Lung (tissue), 17 donors: ENCODE measurements at places on chromosomes 12 and 14. TPM values are rescaled to one million over a fixed set of nuclear protein-coding genes. Genes with fewer than 3 reads are reported as not detected.

The LRRK2 gene
- polyA plus RNA-seq, result 124 TPM

The MGAT4C gene
- polyA plus RNA-seq, result 0.04 TPM

The CFAP73 gene
- polyA plus RNA-seq, result 14.6 TPM

The KRT5 gene
- 48.5 TPM for polyA plus RNA-seq

GRCh38 chr14:69357544-69358200 is 40.4 kb downstream of the ERH start:
- no peak for DNase-seq
- H3K27me3 ChIP-seq, result no peaks in the 10 kb centered on the region
- no peak overlapping the region for H3K4me3 ChIP-seq

- no peak for DNase-seq
- H3K4me3 ChIP-seq, result no peak overlapping the region
- H3K36me3 ChIP-seq, result no peaks in the 10 kb centered on the region
- H3K27me3 ChIP-seq, result no peaks in the 10 kb centered on the region
Observed at GRCh38 chr12:91704446-91704845, 441.2 kb downstream of the BTG1 start.

The CLEC4D gene
- 39.2 TPM for polyA plus RNA-seq

The SLC10A1 gene
- not detected for polyA plus RNA-seq

GRCh38 chr12:115343601-115344000 is 659.6 kb upstream of the TBX3 start:
- no peaks in the 10 kb centered on the region for H3K27me3 ChIP-seq
- H3K4me1 ChIP-seq, result no peaks in the 10 kb centered on the region

GRCh38 chr14:55950135-55950534 is 168.1 kb upstream of the PELI2 start:
- no peaks in the 10 kb centered on the region for H3K36me3 ChIP-seq
- H3K4me1 ChIP-seq, result no peaks in the 10 kb centered on the region
- H3K27ac ChIP-seq, result no peak overlapping the region
- no peak overlapping the region for H3K4me3 ChIP-seq
- H3K27me3 ChIP-seq, result no peaks in the 10 kb centered on the region
- no peak for DNase-seq

The PCK2 gene
- polyA plus RNA-seq, result 41.2 TPM

- no peaks in the 10 kb centered on the region for H3K27me3 ChIP-seq
- no peak overlapping the region for H3K27ac ChIP-seq
- no peaks in the 10 kb centered on the region for H3K4me1 ChIP-seq
Observed at GRCh38 chr12:59941461-59941860, 345.6 kb downstream of the SLC16A7 start.
